Astrocyte of the spinal cord (primary cell): ENCODE measurements at places on chromosomes 3 and 15.

DNA sequence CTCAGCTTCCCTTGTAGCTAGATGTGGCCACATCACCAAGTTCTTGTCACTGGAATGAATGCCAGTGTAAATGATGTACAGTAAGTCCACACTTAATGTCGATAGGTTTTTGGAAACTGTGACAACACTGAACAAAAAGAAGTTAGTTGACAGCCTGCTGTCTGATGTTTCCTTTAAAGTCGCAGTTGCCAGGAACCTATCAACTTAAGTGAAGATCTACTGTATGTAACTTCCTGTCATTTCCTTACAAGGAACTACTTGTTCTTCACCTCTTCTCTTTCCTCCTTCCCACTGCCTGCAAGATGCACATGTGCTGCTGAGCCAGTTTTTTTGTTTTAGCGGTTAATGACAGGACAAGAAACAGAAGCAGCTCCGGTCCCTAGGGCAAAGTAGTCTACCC lies 44.6 kb downstream of the HDGFL3 start:
- DNase-seq: no peak

- no peak for DNase-seq
Measured at GRCh38 chr3:45705839-45706808, 16.9 kb downstream of the SACM1L start.

- DNase-seq: no peak
Measured at GRCh38 chr15:64425221-64425620, 35.2 kb upstream of the ZNF609 start.

- no peak for DNase-seq
Measured at GRCh38 chr15:90871716-90872485, 3.5 kb downstream of the FURIN start.
